A549 treated with Hydrocortisone at 1 μM for 4 hours (cell line): ENCODE measurements at places on chromosomes 6 and 20. TPM values are rescaled to one million over a fixed set of nuclear protein-coding genes. Genes with fewer than 3 reads are reported as not detected.

MAS1 gene
- not detected in 5 replicates for total RNA-seq

DACT2 gene
- 0.06 to 0.14 TPM (median 0.12 TPM) in 5 replicates for total RNA-seq

FOXS1 gene
- 0.20 to 0.42 TPM (median 0.39 TPM) in 5 replicates for total RNA-seq

PGC gene
- 0.08 to 0.14 TPM (median 0.12 TPM) in 3 of 5 replicates, not detected in the others for total RNA-seq

GRM1 gene
- 0.02 to 0.05 TPM (median 0.02 TPM) in 3 of 5 replicates, not detected in the others for total RNA-seq

CST3 gene
- 211 to 436 TPM (median 403 TPM) in 5 replicates for total RNA-seq

MMP24 gene
- total RNA-seq: 29.2 to 32.4 TPM (median 29.6 TPM) in 5 replicates

TGM2 gene
- total RNA-seq: 336 to 542 TPM (median 501 TPM) in 5 replicates

SLC52A3 gene
- 0.37 to 0.67 TPM (median 0.52 TPM) in 5 replicates for total RNA-seq

LCA5 gene
- total RNA-seq: 0.31 to 0.82 TPM (median 0.74 TPM) in 5 replicates

TCF15 gene
- total RNA-seq: not detected in 5 replicates

PIGT gene
- total RNA-seq: 90.4 to 103 TPM (median 99.0 TPM) in 5 replicates

SSTR4 gene
- 0.32 to 0.60 TPM (median 0.49 TPM) in 5 replicates for total RNA-seq

MUC21 gene
- total RNA-seq: 0.02 TPM in 1 of 5 replicates, not detected in the others

WFDC12 gene
- not detected in 5 replicates for total RNA-seq

TFAP2A gene
- 9.1 to 10.4 TPM (median 9.5 TPM) in 5 replicates for total RNA-seq

MLN gene
- total RNA-seq: not detected in 5 replicates

EPB41L2 gene
- total RNA-seq: 29.5 to 45.7 TPM (median 34.0 TPM) in 5 replicates
